ENCODE measurements at places on chromosomes 12 and 14.

- no peak for DNase-seq
These were observed 234.9 kb downstream of the FLRT2 start for GRCh38 chr14:85764822-85765221.

- peak; percentile 20 for DNase-seq
These were observed 630 bp downstream of the NELL2 start for GRCh38 chr12:44875417-44875953.

GRCh38 chr12:104057771-104058197 is 6.5 kb upstream of the HCFC2 start:
- DNase-seq: no peak

GRCh38 chr12:102765736-102766135 is 151.3 kb downstream of the PAH start:
- DNase-seq: no peak

Measured in 8988T (cell line).